Cortex of kidney (tissue), 1 donor: ENCODE measurements at places on chromosomes 2 and 18.

GRCh38 chr2:65420712-65421431 lies 11.5 kb downstream of the SPRED2 start:
- no peak for DNase-seq

- DNase-seq = no peak
Observed at GRCh38 chr2:162509288-162509968, 165.5 kb downstream of the GCA start.

DNA sequence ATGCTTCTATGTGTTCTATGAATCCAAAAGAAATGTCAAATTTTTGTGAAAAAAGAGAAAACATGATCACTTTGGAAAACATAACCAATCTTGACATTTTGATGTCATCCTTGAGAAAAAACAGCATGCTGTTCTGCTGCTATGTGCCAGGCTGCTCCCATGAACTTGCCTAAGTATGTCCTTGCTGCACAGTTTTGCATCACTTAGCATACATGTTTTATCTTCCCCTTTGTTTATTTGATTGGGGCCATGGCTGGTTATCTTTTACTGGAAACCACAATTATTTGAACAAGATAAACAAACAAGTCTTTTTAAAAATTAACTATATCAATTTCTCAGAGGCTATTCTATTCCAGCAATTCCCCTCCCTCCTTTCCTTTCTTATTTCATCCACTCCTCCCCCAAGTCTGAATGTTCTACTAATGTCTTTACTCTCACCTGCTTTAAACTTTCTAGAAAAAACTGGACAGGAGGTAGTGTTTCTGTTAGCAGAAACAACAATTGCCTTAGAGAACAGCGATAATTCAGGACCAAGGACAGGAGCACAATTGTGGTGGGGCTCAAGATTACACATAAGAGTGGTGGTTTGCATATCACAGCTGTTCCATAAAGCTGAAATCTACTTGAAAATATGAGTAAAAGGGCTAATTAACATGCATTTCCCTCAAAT lies 6.7 kb downstream of the AOX1 start:
- DNase-seq = no peak

GRCh38 chr2:43044093-43044681 lies 182.2 kb downstream of the ZFP36L2 start:
- no peak for DNase-seq

DNA sequence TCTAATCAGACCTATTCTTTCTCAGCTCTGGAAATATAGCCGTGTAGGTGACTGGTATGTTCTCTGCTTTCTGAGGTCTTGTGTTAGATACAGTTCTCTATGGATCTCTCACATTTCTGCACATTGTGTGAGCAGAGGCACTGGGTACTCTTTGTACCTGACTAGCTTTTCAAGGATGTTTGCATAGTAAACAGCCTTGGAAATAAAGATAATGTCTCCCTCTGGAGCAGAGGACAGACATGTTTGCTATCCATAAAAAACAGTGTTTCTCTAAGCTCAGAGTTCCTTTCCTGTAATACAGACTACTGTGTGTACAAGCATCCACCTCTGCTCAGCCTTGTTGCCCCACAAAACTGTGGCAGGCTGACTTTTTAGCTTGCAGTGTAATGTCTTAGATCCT lies 279.2 kb downstream of the CTNNA2 start:
- DNase-seq = no peak

DNA sequence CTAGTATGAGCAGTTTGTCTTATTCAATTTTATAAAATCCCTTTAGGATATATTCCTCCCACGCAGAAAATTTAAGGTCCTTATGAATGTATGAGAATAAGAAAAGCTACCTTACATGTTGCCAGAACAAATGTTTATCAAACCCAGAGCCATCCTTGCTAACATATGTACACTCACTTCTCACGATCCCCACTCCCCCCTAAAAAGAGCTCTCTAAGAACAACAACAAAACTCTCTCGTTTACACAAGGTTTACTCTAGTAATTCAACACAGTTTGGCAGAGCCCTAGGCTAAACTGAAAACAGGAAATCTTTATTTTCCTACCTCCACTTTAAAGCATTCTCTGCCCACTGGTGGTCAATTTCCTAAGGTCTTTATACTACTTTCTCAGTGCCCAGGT lies 504.9 kb downstream of the ZEB2 start:
- DNase-seq = no peak

- DNase-seq = no peak
Observed at GRCh38 chr18:12302391-12303147, 5.5 kb upstream of the TUBB6 start.

DNA sequence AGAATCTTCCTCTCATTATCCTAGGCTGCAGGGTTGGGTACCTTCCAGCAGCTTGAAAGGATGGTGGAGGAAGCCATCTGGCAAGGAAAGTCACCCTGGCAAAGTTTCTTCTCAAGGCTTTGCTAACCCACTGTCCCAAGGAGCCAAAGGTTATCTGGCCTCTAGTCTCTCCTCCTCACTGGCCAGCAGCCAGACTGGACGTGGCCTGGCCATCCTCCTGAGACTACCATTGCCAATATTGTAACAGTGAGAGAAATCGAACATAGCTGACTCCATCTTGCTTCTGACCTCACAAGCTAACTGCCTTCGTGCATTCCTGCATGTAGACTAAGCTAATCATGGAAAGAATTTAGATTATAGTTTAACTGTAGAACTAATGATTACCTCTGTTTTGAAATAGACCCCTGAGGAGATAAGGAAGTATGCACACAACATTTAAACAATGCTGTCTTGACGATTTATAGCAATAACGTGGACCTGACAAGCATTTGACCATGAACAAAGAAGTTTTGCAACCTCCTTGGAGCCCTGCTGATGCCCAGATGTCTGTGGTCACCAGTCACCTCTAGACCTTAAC lies 7.8 kb upstream of the ANXA4 start:
- no peak for DNase-seq

DNA sequence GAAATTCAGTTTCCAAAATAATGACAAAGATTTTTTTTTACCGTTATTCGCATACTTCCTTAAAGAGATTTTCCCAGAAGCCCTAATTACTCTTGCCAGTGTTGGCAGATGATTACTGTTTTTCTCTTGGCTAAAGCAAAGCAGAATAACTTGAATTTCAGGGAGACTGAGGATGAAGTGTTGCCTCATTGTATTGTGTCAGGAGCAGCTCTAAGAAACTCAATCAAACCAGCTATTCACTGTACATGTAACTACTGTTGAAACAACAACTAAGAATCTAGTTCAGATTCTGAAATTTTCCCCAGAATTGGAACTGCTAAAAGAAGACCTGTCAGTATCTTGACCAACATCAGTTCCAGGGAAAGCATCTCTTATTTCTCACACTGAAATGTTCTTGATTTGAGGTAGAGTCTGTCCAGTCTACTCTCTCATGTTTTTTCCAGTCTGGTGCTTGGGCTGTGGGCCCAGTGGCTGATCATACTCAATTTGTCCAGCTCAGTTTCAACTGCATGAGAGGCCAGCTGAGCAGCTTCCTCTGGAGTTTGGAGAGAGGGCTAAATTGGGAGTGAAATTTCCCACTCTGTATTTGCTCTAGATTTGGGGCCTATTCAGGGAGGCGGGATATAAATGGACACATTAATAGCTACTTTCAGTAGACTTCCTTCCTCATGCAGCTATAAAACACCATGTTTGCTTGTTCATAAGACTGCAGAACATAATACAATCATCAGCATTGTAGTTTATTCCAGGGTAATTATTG lies 78.5 kb downstream of the PPP1R1C start:
- DNase-seq = no peak
